ENCODE measurements at places on chromosomes 3 and 15.

DNA sequence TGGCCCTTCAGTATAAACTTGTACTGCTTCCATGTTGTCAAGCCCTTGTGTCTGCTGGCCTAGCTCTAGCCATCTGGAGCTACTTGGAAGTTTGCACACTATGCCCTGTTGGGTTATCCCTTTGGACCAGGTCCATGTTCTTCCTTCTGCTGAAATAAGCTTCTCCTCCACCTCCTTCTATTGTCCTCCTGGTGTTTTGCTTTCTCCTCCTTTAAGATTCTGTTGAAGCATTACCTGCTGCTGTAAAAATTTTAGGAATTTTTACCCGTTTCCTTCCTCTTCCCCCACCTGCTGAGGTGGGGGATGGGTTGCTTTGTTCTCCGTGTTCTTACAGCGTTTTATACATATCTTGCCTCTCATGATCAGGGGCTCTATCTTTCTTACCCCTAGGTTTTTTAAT lies 51.7 kb downstream of the SH3GL3 start:
- DNase-seq: no peak

DNA sequence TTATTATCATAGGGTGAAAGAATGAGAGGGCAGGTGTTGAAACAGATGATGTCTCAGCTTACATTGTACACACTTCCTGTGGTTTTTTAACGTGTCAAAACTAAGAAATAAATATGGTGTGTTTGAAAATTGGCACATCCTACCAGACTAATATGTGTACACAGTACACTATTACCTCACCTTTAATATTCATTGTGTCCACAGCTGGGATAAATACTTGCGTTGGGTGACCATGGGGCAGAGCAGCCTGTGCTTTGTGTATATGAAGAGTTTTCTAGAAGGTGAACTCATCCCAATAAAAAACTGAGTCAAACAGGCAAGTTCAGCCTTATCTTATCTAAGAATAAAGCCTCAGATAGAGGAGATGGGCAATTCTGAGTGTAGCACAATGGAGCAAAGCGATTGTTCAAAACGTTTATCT lies 17.3 kb downstream of the SUCNR1 start:
- DNase-seq: no peak

DNA sequence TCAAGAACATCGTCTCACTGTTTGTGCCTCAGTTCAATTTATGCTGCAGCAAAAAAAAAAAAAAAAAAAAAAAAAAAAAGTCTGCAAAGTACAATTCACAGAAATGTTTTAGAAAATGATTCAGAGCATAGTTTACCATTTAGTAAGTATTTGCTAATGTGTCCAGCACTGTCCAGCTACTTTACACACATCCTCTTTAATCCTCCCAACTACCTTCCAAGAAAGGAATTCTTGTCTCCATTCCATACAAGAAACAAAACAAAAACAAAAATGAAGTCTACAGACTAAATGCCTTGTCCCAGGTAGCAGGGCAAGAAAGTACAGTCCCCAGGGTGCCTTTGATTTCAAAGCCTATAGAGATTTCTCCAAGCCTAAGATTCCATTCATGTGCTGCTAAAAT lies 38.9 kb upstream of the SNTN start:
- no peak for DNase-seq

DNA sequence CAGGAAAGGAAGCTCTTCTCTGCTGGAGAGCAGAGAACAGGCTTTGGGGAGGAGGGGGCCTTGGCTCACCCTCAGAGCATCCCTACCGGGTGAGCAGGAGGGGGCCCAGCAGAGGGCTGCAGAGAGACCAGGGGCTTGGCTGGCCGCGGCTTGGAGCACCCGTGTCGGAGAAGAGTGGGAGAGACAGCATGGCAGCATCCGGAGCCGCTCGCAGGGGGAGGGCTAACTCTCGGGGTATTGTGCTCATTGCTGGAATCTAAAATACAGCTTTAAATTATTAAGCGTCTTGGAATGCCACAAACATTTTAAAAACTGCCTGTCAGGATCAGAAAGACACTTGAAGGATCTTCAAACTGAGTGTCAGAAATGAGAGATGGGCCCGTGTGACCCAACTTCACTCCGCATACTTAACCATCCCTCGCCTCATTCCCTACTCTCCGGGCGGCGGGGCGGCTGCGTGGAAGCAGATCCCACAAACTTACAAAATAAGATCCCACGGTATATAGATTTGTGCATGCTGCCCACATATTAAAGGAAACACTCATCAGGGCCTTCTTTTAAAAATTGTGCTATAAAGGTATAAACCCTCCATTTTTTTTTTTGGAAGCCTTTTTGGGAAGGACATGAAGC lies 53.9 kb downstream of the EIF4E3 start:
- no peak for DNase-seq

GRCh38 chr15:51097553-51098330 lies 3.0 kb upstream of the TNFAIP8L3 start:
- DNase-seq: no peak

GRCh38 chr15:75431270-75431669 lies 20.2 kb downstream of the SIN3A start:
- DNase-seq: no peak

Data from left hindlimb (tissue), 1 donor.